Melanocyte of skin (primary cell): ENCODE measurements at places on chromosomes 2 and 18. TPM values are rescaled to one million over a fixed set of nuclear protein-coding genes. Genes with fewer than 3 reads are reported as not detected.

Gene MSTN
- total RNA-seq, result under 0.01 and 0.15 TPM in 2 replicates

Gene PDCL3
- total RNA-seq, result 12.0 and 13.1 TPM in 2 replicates

Gene SCYGR4
- total RNA-seq, result not detected in 2 replicates

Gene GAL3ST2
- 0.34 and 0.36 TPM in 2 replicates for total RNA-seq

Gene SPP2
- not detected in 2 replicates for total RNA-seq

Gene REG3G
- total RNA-seq, result not detected in 2 replicates

Gene TSGA10
- total RNA-seq, result 6.2 and 8.7 TPM in 2 replicates

Gene ASXL3
- not detected in 2 replicates for total RNA-seq

Gene SH3YL1
- 25.1 and 49.1 TPM in 2 replicates for total RNA-seq

Gene DHRS9
- not detected in 2 replicates for total RNA-seq

Gene MOCOS
- 52.9 and 69.7 TPM in 2 replicates for total RNA-seq

Gene SLC30A3
- under 0.01 TPM in 1 of 2 replicates, not detected in the other for total RNA-seq

Gene ACADL
- not detected in 2 replicates for total RNA-seq

Gene CFC1
- total RNA-seq, result not detected in 2 replicates

Gene KIAA2012
- total RNA-seq, result not detected in 2 replicates

Gene CNOT9
- total RNA-seq, result 82.1 and 88.1 TPM in 2 replicates

Gene NBAS
- total RNA-seq, result 49.3 and 57.5 TPM in 2 replicates

Gene ERBB4
- total RNA-seq, result under 0.01 TPM in 1 of 2 replicates, not detected in the other

Gene DSEL
- 2.7 and 3.5 TPM in 2 replicates for total RNA-seq

Gene R3HDM1
- 10.3 and 20.0 TPM in 2 replicates for total RNA-seq

Gene TMEM247
- not detected in 2 replicates for total RNA-seq

Gene HOXD12
- total RNA-seq, result 0.36 TPM in 1 of 2 replicates, not detected in the other

Gene SLC14A1
- total RNA-seq, result under 0.01 TPM in 1 of 2 replicates, not detected in the other

Gene GRB14
- 1.3 and 1.4 TPM in 2 replicates for total RNA-seq

Gene RAMP1
- 11.0 and 44.0 TPM in 2 replicates for total RNA-seq

Gene ABCG5
- total RNA-seq, result 0.31 TPM in 1 of 2 replicates, not detected in the other

Gene LYG2
- total RNA-seq, result not detected in 2 replicates

Gene TCF23
- not detected in 2 replicates for total RNA-seq

Gene HOXD9
- 0.46 TPM in 1 of 2 replicates, not detected in the other for total RNA-seq

Gene PTPRN
- total RNA-seq, result 0.33 and 1.9 TPM in 2 replicates

Gene INO80C
- total RNA-seq, result 5.0 and 10.8 TPM in 2 replicates

Gene HTR2B
- total RNA-seq, result 2.0 TPM in 1 of 2 replicates, not detected in the other

Gene ACVR1C
- 1.0 and 1.1 TPM in 2 replicates for total RNA-seq

Gene SLC66A3
- total RNA-seq, result 36.1 and 89.1 TPM in 2 replicates

Gene DPP10
- total RNA-seq, result 0.93 TPM in 1 of 2 replicates, not detected in the other

Gene MC2R
- not detected in 2 replicates for total RNA-seq

Gene DCDC2C
- not detected in 2 replicates for total RNA-seq

Gene FRZB
- total RNA-seq, result 0.33 and 0.62 TPM in 2 replicates

Gene ALKAL2
- total RNA-seq, result not detected in 2 replicates

Gene ATP8B1
- total RNA-seq, result 1.4 and 2.9 TPM in 2 replicates

Gene TIMM21
- 23.6 and 39.9 TPM in 2 replicates for total RNA-seq

Gene TRAF3IP1
- total RNA-seq, result 6.2 and 7.6 TPM in 2 replicates

Gene TRIM43
- total RNA-seq, result not detected in 2 replicates

Gene NEU4
- under 0.01 TPM in 1 of 2 replicates, not detected in the other for total RNA-seq

Gene CTNNA2
- 0.34 and 4.4 TPM in 2 replicates for total RNA-seq

Gene SEH1L
- total RNA-seq, result 23.4 and 53.8 TPM in 2 replicates

Gene CFAP65
- under 0.01 and 0.34 TPM in 2 replicates for total RNA-seq

Gene ZNF516
- total RNA-seq, result 20.0 and 28.0 TPM in 2 replicates

Gene LYG1
- total RNA-seq, result not detected in 2 replicates

Gene GPAT2
- under 0.01 TPM in 1 of 2 replicates, not detected in the other for total RNA-seq

Gene CEP76
- 11.6 and 14.3 TPM in 2 replicates for total RNA-seq

Gene CREB1
- 34.3 and 39.9 TPM in 2 replicates for total RNA-seq

Gene UGT1A8
- total RNA-seq, result not detected in 2 replicates
